ENCODE measurements at places on chromosomes 2 and 18.

GRCh38 chr2:12773586-12774394, 57.1 kb downstream of the TRIB2 start:
- no peak for DNase-seq

- DNase-seq, result no peak
These were observed 206.3 kb downstream of the ARL6IP6 start for GRCh38 chr2:152924722-152925121.

DNA sequence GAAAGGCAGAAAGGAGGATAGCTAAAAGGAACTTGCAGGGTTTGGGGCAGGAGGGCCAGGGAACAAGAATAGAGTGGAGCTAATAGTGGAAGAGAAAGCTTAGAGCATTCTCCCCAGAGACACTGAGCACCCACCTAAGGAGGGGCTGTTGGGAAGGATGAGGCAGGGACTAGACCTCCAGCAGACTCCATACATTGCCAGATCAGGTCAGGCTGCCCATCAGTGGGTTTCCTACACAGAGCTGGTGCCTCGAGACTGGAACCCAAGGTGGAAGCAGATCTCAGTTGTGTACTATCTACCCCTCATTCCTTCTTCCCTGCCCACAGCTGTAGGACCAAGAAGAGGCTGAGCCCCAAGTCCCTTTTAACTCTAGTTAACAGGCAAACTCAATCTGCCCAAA, 148.5 kb downstream of the ZFP36L2 start:
- no peak for DNase-seq

GRCh38 chr2:102258386-102259074, 52.8 kb upstream of the IL1RL1 start:
- no peak for DNase-seq
